ENCODE measurements at places on chromosomes 7 and 10.

DNA sequence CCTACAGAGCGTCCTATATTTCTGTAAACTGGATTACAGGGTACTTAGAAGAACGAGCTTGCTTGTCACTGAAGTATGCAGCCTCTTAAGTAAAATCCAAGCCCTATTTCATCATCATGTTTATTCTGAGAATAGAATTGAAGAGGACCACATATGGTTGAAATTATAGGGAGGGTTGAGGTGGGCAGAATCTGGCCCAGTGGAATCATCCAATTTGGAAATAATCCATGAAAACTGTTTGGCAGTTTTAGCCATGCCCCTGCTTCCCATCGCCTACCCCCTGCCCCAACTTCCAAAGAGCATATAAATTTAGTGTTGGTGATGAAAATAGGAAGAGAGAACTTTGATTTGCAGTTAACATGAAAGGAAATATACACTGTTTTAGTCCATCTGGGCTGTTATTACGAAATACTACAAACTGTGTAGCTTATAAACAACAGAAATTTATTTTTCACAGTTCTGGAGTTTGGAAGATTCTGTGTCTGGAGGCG, 150.4 kb downstream of the PRKG1 start:
- DNase-seq, result no peak

- DNase-seq, result no peak
Measured at GRCh38 chr7:91156316-91157185, 107.7 kb upstream of the FZD1 start.

DNA sequence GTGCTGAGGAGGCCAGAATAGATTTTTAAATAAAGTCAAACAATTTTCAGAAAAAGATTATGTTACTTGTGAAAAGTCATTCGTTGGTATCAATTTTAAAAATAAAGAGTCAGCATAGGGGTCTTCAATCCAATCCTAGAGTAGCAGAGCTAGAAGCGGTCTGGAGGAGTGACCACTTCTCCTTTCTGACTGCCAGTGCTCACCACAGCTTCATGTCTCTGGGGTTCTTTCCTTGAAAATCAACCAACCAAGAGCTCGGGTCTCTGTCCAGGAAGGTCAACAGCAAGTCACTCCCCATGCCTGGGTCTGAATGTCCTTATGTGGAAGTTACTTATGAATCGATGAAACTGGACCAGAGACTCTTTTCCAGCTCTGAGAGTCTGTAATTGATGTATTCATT, 14.3 kb downstream of the PTPRN2 start:
- DNase-seq, result no peak

DNA sequence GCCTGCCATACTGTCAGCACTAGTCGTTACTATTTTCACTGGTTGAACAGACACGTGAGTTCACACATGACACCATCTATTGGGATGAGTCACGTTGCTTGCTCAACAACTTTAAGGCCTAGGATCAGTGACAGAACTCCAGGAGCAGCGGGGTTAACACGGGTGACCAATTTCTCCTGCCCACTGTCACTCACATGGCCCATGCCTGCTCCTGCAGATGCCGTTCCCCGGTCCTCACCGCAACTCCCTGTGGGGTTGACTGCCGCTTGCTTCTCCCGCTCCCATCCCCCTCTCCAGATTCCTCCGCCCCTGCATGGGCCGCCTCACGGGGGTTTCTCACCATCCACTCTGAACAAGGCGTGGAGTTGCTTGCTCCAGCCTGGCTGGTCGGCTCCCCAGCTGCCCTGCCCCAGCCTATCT, 128.2 kb downstream of the TAX1BP1 start:
- no peak for DNase-seq

DNA sequence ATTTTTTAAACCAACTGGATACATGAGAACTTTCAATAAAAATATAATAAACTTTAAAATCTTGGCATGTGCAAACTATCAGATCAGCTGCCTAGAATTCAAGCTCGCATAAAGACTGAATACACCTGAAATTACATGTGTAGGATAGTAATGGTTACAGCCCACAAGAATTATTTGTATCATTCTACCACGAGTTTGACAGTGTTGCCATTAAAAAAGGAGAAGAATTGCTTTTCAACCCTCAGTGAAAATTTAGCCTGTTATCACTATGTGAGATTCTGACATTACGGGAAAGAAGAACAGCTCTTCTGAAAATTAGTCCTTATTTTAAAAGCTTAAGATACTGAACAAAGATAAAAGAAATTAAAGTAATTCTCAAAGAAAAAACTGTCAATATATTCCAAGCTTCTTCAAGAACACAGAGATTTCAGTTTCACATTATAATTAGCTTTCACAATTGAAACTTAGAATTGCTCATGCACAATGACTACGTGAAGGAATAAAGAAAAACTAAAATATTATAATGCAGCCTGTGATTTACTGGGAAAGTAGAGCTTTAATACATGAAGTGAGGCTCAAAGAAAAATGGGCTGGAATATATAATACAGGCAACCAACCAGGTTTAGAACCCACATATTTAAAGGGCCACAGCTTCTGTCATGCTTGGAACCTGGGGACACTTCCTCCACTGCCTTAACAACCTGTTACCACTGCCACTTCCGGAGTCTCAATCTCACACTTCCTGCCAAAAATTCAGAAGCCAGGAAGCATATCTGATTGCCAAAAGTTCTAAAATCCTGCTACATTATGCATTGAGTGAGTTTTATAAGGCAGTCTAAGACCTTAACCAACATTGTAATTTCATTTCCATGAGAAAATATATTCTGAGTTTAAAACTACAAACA, 23.2 kb downstream of the TPK1 start:
- DNase-seq, result no peak

DNA sequence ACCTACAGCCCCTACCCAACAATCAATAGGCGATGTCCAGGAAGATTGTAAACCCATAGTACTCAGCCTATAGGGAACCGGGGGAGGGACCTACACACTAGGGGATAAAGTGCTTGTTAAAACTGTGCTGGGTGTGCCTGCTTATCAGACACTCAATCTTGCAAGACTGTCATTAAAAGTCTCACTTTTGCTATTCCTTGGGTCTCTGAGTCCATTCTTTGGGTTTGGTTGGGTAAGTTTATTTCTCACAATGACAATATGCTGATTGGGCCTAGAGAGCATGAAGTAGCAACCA, 45.6 kb downstream of the PTPRE start:
- DNase-seq, result no peak

GRCh38 chr7:88355011-88355410, 48.3 kb upstream of the STEAP4 start:
- no peak for DNase-seq

DNA sequence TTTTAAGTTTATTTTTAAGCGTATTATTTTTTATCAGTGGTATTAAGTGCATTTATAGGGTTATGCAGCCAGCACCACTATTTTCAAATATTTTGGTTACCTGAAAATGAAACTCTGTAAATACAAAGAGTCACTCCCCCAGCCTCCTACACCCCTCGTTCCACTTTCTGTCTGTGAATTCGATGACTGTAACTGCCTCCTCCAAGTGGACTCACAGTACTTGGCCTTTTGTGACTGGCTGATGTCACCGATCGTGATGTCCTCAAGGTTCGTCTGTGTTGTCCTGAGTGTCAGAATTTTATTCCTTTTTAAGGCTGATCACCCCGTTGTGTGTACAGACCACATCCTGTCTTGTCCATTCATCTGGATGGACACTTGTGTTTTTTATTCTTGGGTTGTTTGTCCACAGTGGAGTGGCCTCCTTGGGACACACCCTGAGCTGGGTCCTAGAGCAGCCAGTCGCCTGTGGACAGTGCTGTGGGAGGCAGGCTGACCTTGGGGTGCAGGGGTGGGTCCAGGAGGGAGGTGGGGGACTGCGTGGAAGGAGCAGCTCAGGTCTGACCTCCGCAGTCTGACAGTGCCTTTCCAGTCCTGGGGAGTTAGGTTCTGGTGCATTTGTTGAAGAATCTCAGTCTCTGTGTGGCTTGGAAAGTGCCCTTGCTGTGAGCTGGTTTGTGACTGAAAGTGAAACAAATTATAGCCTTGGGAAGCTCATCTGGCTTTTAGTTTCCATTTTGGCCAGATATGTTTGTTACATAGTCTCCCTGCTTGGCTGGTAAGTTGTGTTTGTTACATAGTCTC, 6.9 kb downstream of the MTG1 start:
- DNase-seq, result no peak

DNA sequence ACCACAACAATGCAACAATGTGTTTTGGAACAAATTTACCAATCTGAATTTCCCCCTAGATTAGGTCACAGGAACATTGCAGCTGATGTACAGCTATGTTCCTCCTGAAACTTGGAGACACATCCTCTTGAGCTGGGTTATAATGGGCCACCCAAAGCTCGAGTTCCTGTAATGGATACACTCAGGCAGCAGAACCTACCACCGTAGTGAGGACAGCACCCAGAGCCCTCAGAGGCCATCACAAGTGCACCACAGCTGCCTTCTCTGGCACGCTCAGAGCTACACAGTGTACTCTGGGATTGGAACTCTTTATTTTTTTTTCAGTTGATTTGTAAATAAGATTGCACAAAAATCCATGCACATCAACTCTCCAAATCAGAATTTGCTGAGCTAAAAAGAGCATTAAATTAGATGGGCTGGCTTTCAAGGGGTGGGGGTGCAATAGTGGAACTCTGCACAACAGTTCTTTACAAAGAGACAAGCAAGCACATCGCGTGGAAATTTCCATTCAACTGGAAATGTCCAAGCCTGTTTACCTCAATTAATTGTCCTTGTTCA, 56.7 kb downstream of the EGFR start:
- no peak for DNase-seq

- no peak for DNase-seq
Measured at GRCh38 chr10:63464402-63465292, 1.1 kb downstream of the JMJD1C start.

GRCh38 chr10:103413564-103413963, 17.1 kb downstream of the PDCD11 start:
- DNase-seq, result no peak

DNA sequence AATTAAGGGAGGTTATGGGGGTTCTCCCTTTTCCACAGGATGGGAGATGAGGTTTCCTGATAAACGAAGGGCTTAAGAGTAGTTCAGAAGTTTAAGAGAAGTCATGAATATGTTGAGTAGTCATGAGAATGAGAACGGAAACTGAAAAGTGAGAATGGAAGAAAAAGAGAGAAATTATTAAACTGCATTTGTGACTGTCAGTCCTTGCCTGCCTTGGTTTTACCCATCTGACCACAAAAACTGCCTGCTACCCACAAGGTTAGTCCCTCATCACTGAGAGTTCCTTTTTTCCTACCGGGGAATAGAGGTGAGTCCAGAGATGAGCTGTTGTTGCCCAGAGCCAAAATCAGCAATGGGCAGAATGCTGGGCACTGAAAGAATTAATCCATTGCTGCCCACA, 174.1 kb upstream of the BET1 start:
- no peak for DNase-seq

GRCh38 chr10:92655426-92655825, 34.3 kb upstream of the HHEX start:
- DNase-seq, result no peak

GRCh38 chr7:106367664-106368063, 82.9 kb upstream of the NAMPT start:
- no peak for DNase-seq

- DNase-seq, result no peak
Measured at GRCh38 chr7:25894002-25894901, 257.7 kb upstream of the NFE2L3 start.

- DNase-seq, result no peak
Measured at GRCh38 chr7:80517282-80517747, 5.5 kb upstream of the GNAT3 start.

DNA sequence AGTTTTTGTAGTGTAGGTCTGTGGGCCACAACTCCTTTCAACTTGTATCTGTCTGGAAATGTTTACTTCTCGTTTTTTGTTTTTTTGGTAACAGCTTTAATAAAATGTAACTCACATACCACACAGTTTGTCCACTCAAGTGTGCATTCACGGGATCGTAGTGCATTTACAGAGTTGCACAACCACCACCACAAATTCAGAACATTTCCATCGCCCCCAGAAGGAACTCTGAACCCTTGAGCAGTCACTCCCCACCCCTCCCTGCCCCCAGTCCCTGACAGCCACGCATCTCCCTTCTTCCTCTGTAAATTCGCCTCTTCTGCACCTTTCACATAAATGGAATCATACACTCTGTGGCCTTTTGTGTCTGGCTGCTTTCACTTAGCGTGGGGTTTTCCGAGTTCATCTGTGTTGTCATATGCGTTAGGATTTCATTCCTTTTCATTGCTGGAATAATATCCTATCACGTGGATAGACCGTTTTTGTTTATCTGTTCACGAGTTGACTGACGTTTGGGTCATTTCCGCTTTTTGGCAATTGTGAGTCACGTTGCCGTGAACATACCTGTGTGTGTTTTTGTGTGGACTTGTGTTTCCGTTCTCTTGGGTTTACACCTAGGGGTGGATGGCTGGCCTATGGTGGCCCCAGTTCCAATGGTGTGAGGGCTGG, 10.3 kb downstream of the JAKMIP3 start:
- peak; percentile 30 for DNase-seq

DNA sequence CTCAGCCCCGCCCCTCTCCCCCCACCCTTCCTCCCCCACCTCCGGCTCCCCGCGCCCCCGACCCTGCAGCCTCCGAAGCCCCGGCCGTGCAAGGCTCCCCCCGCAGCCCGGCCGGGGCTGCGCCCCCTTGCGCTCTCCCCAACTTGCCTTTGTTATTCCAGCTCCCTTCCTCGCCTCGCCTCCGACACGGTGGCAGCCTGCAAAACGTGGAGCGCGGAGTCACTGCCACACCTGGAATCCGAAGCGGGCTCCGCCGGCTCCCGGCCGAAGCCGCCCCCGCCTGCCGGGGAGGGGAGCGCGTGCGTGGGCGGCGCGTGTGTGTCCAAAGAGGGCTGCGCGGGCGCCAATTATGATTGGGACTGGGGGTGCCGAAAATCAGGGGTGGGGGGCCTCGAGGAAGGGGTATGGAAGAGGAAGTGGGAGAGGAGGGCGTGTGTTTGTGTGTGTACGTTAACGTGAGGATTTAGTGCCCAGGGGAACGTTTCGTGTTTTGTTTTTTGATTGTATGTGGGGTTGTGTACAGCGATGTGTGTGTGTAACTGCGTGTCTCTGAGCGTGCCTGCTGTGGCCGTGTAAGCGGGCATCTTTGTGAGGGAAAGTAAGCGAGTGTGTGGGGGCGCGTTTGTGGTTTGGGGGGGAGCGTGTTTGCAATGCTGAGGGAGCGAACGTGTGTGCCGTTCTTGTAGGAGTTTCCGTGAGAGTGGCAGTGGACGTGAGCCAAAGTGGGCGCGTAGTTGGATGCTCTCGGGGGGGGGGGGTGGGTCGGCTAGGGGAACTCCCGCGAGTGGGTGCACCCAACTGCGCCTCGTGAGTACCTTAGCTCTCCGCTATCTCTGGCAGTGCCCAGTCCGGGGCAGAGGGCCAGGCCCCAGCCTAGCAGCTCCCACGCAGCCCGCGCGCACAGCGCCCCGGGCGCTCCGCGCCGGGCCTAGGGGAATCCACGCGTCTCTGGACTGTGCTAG, 1.2 kb upstream of the ZMIZ1 start:
- DNase-seq, result peak; percentile 86

GRCh38 chr7:85573844-85574243, 387.0 kb upstream of the SEMA3D start:
- DNase-seq, result no peak

DNA sequence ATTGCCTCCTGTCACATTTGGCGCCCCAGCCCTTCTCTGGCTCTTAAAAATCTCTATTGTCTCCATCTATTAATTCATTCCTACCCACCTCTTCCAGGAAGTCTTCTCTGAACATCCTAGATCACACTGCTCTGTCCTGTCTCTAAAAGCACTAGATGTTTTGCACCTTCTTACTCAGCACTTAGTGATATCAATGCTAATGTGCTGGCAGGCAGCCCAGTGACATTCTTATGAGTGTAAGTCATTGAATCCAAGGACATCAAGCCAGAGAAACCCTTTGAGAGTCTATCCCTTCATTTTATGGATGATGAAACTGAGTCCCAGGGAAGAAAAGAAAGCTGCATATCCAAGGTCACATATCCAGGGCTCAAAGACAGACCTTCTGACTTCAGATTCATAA, 48.3 kb upstream of the PAX2 start:
- DNase-seq, result no peak

Measured in mesothelial cell of epicardium (in vitro differentiated cells).